Substantia nigra (tissue), 51 donors: ENCODE measurements at places on chromosomes 13 and 19.

DNA sequence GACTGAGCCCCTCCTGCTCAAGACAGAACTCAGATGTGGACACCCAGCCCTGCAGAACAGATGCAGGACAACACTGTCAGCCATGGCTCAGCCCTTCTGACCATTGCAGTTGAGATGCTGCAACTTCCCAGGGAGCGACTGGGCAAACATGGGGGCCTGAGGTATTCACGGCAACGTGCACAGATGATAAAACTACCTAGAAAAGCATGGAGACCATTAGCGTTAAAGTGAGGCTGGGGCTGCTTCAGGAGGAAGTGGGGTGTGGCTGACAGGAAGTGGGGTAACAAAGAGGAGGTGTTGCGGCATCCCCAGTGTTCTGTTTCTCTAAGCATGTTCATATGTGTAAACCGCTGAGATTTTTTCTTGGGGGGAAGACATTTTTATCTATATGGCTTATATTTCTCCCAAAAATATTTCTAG lies 1.3 kb upstream of the SIGLEC9 start:
- DNase-seq = no peak

DNA sequence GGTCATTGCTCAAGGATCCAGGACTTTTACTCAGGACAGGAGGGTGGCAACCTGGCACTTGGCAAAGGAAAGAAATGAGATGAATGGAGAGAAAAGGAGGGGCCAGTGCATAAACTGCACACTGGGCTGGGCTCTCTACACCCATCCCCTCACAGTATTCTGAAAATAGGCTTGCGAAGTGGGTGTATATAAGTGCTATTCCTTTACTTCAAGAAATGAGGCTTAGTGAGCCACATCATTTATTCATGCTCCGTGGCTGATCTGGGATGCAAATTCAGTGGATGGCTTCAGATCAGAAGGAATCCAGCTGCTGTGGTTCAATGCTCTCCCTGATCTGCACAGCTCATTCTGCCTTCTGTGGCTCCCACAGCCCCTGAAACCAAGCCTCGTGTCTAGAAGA lies 297.7 kb downstream of the UQCRFS1 start:
- DNase-seq = no peak

GRCh38 chr19:566403-566802 lies 6.0 kb upstream of the BSG start:
- DNase-seq = no peak

DNA sequence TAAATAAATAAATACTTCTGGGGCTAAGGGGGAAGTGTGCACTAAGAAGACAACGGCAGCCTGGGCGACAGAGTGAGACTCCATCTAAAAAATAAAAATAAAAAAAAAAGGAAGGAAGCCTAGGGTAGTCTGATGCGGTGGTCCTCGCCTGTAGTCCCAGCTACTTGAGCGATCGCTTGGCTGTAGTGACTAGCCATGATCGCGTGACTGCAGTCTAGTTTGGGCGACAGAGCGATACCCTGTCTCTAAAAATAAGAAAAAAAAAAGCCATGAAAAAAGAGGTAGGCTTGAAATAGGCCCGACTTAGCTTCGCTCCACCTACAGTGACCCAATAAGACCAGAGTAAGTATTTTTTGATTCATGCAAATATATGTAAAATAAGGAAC lies 661 bp upstream of the BABAM1 start:
- DNase-seq = no peak

GRCh38 chr13:73329355-73329754 lies 270.6 kb downstream of the KLF5 start:
- no peak for DNase-seq

DNA sequence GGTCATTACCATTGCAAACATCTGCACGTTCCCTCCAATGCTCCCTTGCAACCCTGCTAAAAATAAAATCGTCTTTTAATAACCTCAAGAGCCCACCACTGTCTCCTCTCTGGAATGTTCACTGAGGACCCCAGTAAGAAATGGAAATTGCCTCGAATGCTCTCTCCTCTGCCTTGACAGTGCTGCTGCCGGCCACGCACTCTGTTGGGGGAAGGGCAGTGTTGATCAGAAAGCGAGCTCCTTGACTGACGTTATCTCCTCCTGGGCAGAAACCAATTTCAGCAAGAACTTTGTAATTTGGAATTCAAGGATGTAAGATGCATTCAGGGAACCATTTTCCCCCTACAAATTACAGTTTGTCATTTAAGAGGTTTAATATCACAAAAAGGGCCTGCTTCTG lies 718.5 kb downstream of the UQCRFS1 start:
- no peak for DNase-seq

DNA sequence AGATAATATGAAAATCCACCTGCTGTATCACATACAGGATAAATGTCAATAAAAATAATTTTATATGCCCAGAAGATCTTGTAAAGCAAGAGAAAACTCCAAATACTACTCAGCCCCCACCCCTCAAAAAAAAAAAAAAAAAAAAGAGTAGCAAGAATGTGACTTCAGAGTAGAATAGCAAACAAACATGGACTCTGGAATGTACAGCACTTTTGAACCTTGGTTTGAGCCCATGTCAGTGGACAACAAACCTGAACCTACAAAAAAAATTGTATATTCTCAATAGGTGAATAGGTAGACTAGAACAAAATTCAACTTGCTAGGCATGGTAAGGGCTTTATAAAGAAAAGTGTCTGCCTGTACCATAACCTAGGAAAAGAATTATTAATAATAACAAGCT lies 428.0 kb downstream of the SLITRK6 start:
- no peak for DNase-seq

- DNase-seq = no peak
Observed at GRCh38 chr13:43343645-43344044, 320.3 kb downstream of the DNAJC15 start.

GRCh38 chr19:54462655-54463530 lies 685 bp downstream of the LENG9 start:
- DNase-seq = peak; percentile 39

GRCh38 chr13:99225078-99225477 lies 24.4 kb downstream of the UBAC2 start:
- DNase-seq = no peak

- no peak for DNase-seq
Observed at GRCh38 chr13:106464076-106464475, 71.4 kb downstream of the EFNB2 start.

GRCh38 chr19:34692549-34692948 lies 15.1 kb downstream of the ZNF302 start:
- no peak for DNase-seq

DNA sequence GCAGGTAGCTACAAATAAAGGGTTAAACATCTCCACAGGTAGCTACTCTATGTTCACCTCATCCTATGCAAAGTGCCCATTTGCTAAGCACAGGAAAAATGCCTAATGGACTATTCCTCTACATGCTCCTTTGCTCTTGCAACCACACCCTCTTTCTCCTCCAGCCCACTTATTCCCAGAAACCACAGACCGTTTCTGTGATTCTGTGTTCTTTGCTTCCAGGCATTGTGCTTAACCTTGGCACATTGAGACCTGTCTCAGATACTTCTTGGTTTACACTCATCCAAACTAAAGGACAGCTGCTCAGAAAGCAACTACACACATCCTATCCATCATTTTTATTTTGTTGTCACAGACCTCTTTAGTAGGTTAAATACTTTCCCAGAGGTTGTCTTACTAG lies 785.0 kb upstream of the MIR17HG start:
- no peak for DNase-seq

DNA sequence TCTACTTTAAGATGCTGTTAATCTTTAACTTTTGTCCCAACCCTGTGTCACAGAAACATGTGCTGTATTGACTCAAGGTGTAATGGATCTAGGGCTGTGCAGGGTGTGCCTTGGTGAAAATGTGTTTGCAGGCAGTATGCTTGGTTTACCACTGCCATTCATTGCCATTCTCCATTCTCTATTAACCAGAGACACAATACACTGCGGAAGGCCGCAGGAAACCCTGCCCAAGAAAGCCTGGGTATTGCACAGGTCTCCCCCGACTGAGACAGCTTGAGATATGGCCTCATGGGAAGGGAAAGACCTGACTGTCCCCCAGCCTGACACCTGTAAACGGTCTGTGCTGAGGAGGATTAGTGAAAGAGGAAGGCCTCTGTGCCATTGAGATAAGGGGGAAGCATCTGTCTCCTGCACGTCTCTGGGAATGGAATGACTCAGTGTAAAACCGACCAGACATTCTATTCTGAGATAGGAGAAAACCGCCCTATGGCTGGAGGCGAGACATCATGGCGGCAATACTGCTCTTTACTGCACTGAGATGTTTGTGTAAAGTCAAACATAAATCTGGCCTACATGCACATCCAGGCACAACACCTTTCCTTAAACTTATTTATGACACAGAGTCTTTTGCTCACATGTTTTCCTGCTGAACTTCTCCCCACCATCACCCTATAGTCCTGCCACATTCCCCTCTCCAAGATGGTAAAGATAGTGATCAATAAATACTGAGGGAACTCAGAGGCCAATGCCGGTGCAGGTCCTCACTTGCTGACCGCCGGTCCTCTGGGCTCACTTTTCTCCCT lies 13.1 kb upstream of the ZNF888 start:
- no peak for DNase-seq

GRCh38 chr19:49331616-49332055 lies 3.6 kb upstream of the CD37 start:
- no peak for DNase-seq

GRCh38 chr13:73549717-73550116 lies 490.9 kb downstream of the KLF5 start:
- no peak for DNase-seq

DNA sequence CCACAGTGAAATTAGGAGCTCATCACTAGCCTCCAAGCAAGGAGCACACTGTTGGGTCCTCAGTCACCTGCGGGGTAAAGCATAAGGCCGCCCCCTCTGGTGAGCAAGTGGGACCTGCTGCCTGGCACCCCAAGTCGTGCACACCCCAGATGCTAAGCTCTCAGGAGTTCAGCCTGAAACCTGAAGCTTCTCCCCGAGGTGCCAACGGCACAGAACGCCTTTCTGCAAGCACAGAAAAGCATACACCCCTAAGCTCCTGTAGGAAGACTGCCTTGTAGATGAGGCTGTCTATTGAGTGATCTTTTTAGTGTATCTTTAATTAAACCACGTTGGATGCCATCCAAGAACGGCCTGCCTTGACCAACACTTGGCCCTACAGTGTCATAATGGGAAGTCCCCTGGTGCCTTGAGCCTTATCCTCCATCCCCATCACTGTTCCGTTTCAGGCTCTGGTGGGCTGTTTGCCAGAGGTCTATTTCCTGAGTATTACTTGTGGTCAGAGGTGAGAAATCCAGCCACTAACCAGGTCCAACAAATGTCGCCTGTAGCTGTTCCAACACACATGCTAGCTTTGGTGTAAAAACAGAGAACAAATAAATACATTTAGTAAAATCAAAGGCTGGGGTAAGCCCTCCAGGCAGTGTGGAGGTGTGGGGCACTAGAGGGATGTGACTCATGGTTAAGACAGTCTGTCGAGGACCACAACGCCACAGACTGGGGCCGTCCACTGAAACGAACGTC lies 44.8 kb downstream of the C13orf42 start:
- no peak for DNase-seq

DNA sequence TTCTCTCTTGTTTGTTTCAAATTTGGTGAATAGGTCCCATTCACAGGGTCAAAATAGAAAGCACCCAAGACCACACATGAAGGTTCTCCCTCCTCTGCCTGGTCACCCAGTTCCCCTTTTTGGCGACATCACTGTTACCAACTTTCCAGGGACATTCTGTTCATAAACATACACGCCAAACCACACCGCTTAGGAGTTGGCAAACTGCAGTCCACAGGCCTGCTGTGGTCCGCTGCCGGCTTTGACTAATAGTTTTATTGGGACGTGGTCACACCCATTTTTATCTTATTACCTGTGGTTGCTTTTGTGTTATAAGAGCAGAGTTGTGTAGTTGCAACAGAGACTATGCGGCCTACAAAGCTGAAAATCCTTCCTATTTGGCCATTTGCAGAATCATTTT lies 24.2 kb downstream of the UHRF1 start:
- no peak for DNase-seq

- DNase-seq = no peak
Observed at GRCh38 chr19:55552620-55553019, 7.3 kb upstream of the SBK3 start.

- no peak for DNase-seq
Observed at GRCh38 chr19:47309038-47309437, 623 bp upstream of the C5AR1 start.

GRCh38 chr19:32687681-32688080 lies 3.9 kb upstream of the NUDT19 start:
- DNase-seq = no peak

DNA sequence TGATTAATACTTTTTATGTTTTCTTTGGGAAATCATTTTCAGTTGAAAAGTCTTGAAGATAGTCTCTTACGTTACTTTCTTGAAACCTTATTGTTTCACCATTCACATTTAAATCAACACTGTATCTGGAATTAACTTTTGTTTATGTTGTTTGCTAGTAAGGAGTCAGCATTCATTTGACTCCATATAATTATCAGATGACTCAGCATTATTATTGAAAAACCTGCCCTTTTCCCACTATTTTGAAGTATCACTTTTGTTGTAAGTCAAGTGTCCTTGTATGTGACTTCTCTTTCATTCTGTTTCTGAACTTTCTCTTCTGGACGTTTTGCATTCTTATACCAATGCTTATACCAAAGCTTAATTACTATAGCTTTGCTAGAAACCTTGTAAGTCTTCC lies 186.1 kb upstream of the KLF12 start:
- no peak for DNase-seq

DNA sequence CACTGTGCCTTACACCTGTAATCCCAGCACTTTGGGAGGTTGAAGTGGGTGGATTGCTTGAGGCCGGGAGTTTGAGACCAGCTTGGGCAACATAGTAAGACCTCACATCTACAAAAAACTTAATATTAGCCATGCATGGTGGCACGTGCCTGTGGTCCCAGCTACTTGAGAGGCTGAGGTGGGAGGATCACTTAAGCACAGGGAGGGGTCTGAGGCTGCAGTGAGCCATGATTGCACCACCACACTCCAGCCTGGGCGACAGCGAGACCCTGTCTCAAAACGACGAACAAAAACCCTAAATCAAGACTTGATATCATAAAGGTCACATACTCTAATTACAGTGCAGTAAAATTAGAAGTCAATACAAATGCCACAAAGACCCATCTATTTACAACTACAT lies 17.4 kb downstream of the SLC7A9 start:
- DNase-seq = no peak

- DNase-seq = no peak
Observed at GRCh38 chr19:5983367-5983955, 5.5 kb upstream of the RANBP3 start.

GRCh38 chr13:90154311-90154960 lies 1193.1 kb upstream of the MIR17HG start:
- no peak for DNase-seq

GRCh38 chr13:25946321-25946720 lies 105.5 kb downstream of the SHISA2 start:
- no peak for DNase-seq

DNA sequence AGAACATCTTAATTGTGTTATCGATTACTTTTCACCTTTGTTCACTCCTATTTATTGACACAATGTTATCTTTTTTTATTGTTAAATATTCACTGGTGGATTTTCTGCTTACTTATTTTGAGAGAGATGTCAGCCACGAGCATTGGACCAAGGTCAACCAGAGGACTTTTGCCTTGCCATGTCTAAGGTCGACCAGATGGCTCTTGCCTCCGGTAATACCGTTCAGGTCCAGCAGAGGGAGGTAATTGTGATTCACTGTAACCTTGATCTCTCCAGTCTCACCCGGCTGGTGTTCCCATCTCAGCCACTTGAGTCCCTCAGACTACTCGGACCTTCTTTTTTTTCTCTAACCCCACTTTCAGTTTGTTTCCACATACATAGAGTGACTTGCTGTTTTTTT lies 1438.1 kb downstream of the UQCRFS1 start:
- no peak for DNase-seq

- no peak for DNase-seq
Observed at GRCh38 chr19:15923702-15924101, 10.6 kb downstream of the CYP4F11 start.

GRCh38 chr13:26051657-26052311 lies at the start of gene SHISA2:
SHISA2 (minus strand) TSS chr13:26052016; CDS start chr13:26050975, 1,041 bp downstream.
- peak; percentile 10 for DNase-seq
